ENCODE measurements at places on chromosomes 5 and 9.

DNA sequence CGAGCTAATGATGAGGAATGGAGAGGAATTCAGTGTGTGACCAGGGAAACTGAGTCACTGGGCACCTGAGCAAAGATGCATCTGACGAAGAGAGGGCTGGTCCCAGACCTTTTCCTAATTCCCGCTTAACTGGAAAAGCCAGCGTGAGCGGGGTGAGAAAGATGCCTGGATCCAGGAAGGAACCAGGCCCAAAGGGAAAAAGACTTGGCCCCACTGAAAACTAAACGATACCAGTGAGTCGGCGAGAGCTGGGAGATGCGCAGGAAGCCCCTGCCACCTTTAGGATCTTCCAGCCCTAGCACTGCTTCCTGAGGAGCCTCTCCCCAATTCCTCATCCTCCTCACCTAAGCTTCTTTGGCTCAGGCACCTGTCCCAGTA lies 499 bp upstream of the FCHSD1 start:
- H3K27ac ChIP-seq = no peak overlapping the region
- peak overlapping the region; percentile 38 for H3K4me3 ChIP-seq
- no peaks in the 10 kb centered on the region for H3K36me3 ChIP-seq
- no peaks in the 10 kb centered on the region for H3K27me3 ChIP-seq
- DNase-seq = no peak

DNA sequence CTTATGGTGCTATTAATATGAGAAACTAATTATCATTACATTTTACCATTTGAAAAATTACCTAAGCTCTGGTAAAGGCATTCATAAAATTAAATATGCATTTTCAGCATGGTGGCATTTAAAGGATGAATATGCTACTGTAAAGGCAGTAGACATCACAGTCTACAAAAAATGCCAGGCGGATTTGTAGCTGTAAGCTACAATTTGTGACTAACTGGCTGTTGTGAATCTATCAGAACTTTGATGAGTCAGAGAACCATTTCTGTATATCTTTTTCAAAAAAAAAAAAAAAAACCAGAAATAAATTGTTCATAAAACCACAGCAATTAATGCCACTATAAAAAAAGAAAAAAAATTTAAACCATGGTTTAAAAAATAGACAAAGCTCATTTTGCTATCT lies 186.3 kb downstream of the NFIB start:
- H3K36me3 ChIP-seq = no peaks in the 10 kb centered on the region
- no peaks in the 10 kb centered on the region for H3K27me3 ChIP-seq
- no peak overlapping the region for H3K27ac ChIP-seq
- H3K4me3 ChIP-seq = no peak overlapping the region

DNA sequence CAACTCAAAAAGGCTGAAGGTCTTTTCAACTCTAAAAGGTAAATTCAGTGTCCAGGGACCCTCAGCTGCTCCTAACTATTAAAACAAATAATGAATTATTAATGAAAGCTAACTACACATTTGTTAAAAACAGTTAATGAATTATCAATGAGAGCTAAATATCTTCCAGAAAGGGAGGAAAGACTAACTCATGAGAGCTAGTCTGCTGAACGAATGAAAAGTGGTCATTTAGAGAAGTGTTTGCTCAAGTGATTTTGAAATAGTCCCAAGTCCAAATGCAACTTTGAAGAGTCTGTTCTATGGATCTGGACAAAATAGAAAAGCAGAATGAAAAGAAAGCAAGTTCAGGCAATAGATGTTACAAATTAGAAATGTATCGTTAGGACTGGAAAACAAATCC lies 133.9 kb upstream of the SPEF2 start:
- H3K4me3 ChIP-seq = no peak overlapping the region
- H3K4me1 ChIP-seq = peaks cover 17% of the 10 kb centered on the region
- no peaks in the 10 kb centered on the region for H3K27me3 ChIP-seq
- no peak overlapping the region for H3K27ac ChIP-seq

- peaks cover 36% of the 10 kb centered on the region for H3K36me3 ChIP-seq
- H3K4me1 ChIP-seq = peaks cover 37% of the 10 kb centered on the region
- DNase-seq = no peak
- no peak overlapping the region for H3K27ac ChIP-seq
These were observed 97.7 kb downstream of the MAP1B start for GRCh38 chr5:72204946-72205345.

DNA sequence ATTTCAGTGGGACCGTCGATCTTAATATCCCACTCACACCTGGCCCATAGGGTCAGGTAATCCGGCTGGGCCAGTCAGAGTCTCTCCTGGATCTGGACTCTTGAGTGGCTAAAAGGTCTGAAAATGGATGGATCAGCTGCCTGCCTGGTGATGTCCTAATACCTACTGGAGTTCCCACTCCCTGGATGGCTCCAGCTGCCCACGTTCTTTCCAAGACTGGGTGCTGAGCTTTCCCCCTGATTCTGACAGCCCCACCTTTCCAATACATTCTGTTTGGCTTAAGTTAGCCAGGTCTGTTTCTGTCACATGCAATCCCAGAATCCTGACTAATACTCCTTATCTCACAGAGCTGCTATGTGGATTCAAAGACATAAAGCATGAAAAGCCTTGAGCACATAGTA lies 10.2 kb downstream of the SH3PXD2B start:
- H3K36me3 ChIP-seq = no peaks in the 10 kb centered on the region
- DNase-seq = no peak
- H3K27ac ChIP-seq = no peak overlapping the region
- peaks cover 6% of the 10 kb centered on the region for H3K4me1 ChIP-seq
- no peak overlapping the region for H3K4me3 ChIP-seq
- H3K27me3 ChIP-seq = no peaks in the 10 kb centered on the region

DNA sequence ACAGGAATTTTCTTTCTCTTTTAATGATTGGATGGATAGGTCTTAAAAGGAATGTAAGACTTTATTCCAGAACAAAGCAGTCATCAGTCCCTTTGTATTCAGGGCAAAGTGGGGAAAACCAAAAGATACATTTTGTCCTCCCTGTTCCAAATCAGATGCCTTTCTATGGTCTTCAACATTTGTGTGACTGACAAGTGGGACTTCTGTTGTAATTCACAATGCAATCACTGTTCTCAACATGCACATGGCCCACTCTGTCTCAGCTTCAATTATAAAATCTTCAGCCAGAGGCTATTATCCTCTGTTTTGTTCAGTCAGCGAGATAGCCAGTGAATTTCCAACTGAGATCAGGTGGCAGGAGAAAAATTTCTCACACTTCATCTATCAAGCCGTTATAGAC lies 95.5 kb upstream of the ERBIN start:
- H3K4me1 ChIP-seq = no peaks in the 10 kb centered on the region
- no peaks in the 10 kb centered on the region for H3K36me3 ChIP-seq
- H3K27ac ChIP-seq = no peak overlapping the region
- H3K27me3 ChIP-seq = no peaks in the 10 kb centered on the region

- peaks cover 32% of the 10 kb centered on the region for H3K4me1 ChIP-seq
- no peak for DNase-seq
- H3K4me3 ChIP-seq = no peak overlapping the region
These were observed 72.9 kb downstream of the IQGAP2 start for GRCh38 chr5:76475936-76476335.

GRCh38 chr5:40356248-40356647 lies 323.5 kb upstream of the PTGER4 start:
- no peak overlapping the region for H3K27ac ChIP-seq
- H3K36me3 ChIP-seq = no peaks in the 10 kb centered on the region
- no peak for DNase-seq
- no peaks in the 10 kb centered on the region for H3K4me1 ChIP-seq
- H3K27me3 ChIP-seq = no peaks in the 10 kb centered on the region

DNA sequence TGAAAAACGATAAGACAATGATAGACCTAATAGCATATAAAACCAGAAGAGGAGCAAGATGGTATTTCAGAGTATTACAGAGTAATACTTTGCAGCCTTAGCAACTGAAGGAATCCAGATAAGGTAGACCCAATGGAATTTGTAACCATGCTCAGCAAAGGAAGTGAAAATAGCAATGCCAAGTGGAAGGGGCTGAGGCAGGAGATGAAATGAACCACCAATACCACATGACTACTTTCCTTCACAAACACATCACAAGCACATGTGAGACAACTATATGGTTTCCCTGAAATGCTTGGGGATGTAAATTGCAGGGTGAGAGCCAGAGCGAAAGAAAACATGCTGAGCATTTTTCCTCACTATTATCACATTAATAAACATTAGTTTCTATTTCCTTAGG lies 79.8 kb upstream of the MELK start:
- no peaks in the 10 kb centered on the region for H3K36me3 ChIP-seq
- H3K27ac ChIP-seq = no peak overlapping the region
- no peaks in the 10 kb centered on the region for H3K27me3 ChIP-seq
- H3K4me3 ChIP-seq = no peak overlapping the region
- no peak for DNase-seq

DNA sequence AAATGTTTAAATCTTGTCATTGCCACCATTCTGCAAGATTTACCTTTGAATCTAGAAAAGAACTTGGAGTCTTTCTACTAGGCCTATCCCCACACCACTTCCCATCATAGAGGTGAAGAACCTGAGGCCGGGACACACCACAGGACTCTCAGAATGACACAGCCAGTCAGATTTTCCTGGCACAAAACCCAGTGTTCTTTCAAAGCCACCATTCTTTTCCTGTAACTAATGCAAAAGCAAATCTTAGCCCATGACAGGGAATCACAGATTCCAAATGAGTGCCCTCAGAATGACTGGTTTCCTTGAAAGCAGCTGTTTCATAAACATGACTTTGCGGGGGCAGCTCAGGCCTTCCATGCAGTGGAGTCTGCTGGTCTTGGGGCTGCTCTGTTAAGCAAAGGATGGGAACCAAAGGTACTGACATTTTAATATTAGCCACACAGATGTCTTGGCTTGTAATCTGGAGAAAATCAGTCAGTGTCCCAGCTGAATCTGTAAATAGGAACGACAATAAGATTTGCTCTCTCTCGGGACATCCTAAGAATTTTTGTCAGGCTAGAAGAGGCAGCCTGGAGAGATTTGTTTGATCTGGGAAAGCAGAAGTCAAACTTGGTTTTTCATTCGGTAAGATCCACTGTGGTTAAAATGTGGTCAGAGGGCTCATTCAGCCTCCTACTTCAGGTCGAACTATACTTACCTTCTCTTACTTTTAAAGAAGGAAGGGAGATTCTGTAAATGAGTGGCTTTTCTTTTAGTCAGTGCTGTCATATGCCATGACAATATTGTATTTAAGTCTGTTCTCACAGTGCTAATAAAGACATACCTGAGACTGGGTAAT lies 115.1 kb downstream of the PALM2AKAP2 start:
- no peak overlapping the region for H3K4me3 ChIP-seq
- DNase-seq = no peak
- H3K36me3 ChIP-seq = no peaks in the 10 kb centered on the region

- no peaks in the 10 kb centered on the region for H3K27me3 ChIP-seq
- no peak overlapping the region for H3K27ac ChIP-seq
- no peak overlapping the region for H3K4me3 ChIP-seq
- no peak for DNase-seq
These were observed 98.7 kb upstream of the CACNA1B start for GRCh38 chr9:137778914-137779313.

DNA sequence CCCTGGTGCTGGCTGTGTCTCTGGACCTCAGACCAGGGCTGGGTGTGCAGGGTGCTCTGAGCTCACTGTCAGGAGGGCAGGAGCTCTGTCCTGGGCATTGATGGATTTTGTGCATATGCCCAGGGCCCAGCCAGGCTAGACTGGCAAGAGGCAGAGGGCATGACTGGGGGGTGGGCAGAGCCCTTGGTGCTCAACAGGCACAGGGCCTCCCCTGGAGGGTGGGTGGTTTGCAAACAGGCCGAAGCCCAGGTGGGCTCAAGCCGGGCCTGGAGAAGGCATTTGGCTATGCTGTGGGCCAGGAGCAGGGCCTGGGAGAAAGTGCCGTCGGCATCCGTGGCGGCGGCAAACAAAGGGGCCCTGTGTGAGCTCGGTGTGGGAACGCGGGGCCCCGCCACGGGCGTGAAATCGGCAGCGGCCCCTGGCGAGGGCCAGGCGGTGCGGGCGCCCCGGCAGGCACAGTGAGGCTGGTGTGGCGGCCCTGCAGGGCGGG lies 1.9 kb upstream of the NRARP start:
- H3K36me3 ChIP-seq = no peaks in the 10 kb centered on the region
- H3K27ac ChIP-seq = peak overlapping the region; percentile 70
- H3K4me1 ChIP-seq = peaks cover 54% of the 10 kb centered on the region
- DNase-seq = no peak
- no peaks in the 10 kb centered on the region for H3K27me3 ChIP-seq
- H3K4me3 ChIP-seq = no peak overlapping the region

DNA sequence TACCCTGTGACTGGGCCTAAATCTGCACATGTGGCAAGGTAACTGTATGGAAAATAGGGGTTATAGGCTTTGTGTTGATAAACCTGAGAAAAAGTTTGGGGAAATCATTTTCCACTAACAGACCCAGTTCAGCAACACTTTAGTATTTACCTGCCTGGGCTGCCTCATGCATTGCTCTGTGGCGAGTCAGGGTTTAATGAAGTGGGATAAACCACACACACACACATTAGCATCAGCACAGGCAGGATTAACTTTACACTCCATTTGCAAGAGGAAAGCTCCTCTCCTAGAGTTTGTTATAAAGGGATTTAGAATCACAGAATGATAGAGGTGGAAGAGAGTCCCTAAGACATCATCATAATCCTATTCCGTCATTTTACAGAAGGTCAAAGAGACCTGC lies 20.0 kb upstream of the ZCCHC7 start:
- H3K36me3 ChIP-seq = no peaks in the 10 kb centered on the region
- no peak overlapping the region for H3K27ac ChIP-seq
- peaks cover 10% of the 10 kb centered on the region for H3K4me1 ChIP-seq
- no peak for DNase-seq
